ENCODE measurements at places on chromosomes 13 and 19. TPM values are rescaled to one million over a fixed set of nuclear protein-coding genes. Genes with fewer than 3 reads are reported as not detected.
A peak's percentile ranks its signal among the peaks of the same experiment; 100 is the strongest.

The CEACAM20 gene
- total RNA-seq = not detected

The KASH5 gene
- total RNA-seq = 0.20 TPM

The LSR gene
- total RNA-seq = 83.3 TPM

The FREM2 gene
- total RNA-seq = 0.02 TPM

The ERCC1 gene
- total RNA-seq = 75.5 TPM

The NCR1 gene
- 1.5 TPM for total RNA-seq

The FCHO1 gene
- total RNA-seq = 58.9 TPM

The ZNF470 gene
- not detected for total RNA-seq

The DPY19L3 gene
- 35.2 TPM for total RNA-seq

The NANOS3 gene
- total RNA-seq = not detected

DNA sequence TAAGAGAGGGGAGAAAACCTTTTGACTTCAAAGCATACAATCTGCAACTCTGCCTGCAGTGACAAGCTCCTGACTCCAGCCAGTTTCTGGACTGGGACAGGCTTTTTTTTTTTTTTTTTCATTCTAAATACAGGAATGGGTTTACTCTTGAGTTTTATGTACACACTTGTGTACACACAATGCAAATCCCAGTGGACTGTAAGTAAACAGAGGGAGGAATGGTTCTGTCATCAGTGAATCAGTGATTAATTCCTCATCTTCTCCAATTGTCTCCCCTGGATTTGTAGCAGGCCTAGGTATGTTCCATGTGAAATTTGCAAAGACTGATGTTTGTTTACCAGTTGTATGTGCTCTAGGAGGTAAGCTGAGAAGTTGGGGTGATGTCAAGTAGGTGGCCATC is 184.8 kb downstream of the SHISA2 start:
- H3K27ac ChIP-seq = no peak overlapping the region
- H3K4me1 ChIP-seq = no peaks in the 10 kb centered on the region
- no peaks in the 10 kb centered on the region for H3K36me3 ChIP-seq
- no peak for DNase-seq

- H3K36me3 ChIP-seq = no peaks in the 10 kb centered on the region
- peaks cover 28% of the 10 kb centered on the region for H3K4me1 ChIP-seq
- H3K4me3 ChIP-seq = no peak overlapping the region
- no peak overlapping the region for H3K27ac ChIP-seq
Measured at GRCh38 chr19:13899912-13900584, 5.9 kb downstream of the BRME1 start.

- no peaks in the 10 kb centered on the region for H3K36me3 ChIP-seq
- H3K27ac ChIP-seq = no peak overlapping the region
- DNase-seq = no peak
- no peaks in the 10 kb centered on the region for H3K27me3 ChIP-seq
- H3K4me3 ChIP-seq = no peak overlapping the region
Measured at GRCh38 chr13:65642996-65643395, 1587.1 kb downstream of the PCDH9 start.

DNA sequence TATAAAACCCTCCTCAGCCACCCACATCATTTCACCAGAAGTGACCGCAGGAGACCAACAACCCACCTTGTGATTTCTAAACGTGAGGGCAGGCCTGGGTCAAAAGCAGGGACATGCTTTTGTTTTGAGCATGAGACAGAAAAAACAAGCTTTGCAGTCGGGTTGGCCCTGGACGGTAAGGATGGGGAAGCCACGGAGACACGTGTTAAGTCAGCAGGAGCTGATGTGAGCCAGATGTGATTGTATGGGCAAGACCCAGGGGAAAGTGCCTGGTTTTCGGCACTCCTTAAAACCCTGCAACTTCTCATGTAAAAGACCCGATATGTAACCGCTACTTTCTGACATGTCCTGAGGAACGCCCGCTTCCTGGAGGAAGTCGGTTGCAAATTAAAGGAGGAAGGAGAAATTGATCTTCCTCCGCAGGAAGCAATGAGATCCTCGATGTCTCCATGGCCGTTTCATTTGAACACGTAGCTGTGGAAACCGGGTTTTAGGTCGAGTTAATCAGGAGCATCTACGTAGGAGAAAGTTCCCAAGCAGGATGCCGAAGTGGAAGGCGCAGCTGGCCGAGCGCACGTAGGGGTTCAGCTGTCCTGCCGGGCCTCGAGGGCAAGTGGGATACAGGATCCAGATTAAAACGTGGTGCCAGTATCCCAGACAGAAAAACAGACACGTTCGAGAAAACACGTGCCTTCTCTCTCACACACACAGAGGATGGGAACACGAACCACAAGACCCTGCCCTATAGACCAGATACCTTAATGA is 40.5 kb upstream of the POMP start:
- H3K4me1 ChIP-seq = no peaks in the 10 kb centered on the region
- H3K36me3 ChIP-seq = no peaks in the 10 kb centered on the region
- no peak overlapping the region for H3K27ac ChIP-seq
- no peaks in the 10 kb centered on the region for H3K27me3 ChIP-seq
- no peak for DNase-seq

DNA sequence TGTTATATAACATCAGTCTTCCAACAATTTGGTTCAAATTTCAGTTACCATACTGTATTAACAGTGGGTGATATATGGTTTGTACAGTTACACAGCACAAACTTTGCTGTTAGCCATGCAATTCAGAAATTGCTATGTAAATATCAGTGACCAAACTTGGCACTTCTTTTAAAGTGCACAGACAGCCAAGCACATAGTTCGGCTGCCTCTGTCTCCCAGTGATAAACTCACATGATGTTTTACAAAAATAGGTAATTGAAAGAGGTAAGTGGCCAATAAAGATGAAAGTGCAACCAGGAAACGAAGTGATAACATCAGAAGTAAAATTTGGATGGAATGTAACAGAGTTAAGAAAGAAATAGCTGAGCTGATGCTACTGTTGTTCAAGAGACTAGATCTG is 143.9 kb downstream of the PCDH9 start:
- H3K4me1 ChIP-seq = no peaks in the 10 kb centered on the region
- DNase-seq = no peak
- no peak overlapping the region for H3K4me3 ChIP-seq
- H3K27ac ChIP-seq = no peak overlapping the region
- no peaks in the 10 kb centered on the region for H3K36me3 ChIP-seq
- no peaks in the 10 kb centered on the region for H3K27me3 ChIP-seq

DNA sequence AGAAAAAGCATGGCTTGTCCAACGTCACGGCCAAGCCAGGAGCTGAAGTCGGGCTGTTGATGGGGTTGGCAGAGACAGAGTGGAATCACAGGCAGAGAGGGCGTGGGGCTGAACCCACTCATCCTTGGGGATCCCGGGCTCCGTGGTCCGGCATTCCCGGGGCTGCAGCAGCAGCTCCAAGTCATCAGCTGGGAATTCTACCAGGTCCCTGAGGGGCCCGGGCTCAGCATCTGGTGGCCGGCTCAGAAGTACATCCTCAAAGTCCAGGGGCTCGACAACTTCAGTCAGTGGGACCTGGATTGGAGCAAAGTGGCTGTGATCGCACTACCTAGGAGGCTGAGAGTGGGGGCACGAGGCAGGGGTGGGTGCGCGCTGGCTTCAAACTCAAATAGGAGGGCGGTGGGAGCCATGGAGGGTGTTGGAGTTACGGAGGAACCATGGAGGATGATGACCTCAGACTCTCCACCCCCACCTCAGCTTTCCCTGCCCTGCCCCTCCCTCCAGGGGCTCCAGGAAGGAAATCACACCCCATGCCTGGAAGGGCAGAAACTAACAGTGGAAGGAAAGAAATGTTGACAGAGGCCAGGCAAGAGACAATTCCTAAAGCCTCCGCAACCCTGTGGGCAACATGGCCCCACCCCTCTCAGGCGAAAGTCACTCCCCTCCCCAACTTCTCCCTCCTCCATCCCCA is 9.5 kb downstream of the DOCK6 start:
- H3K4me1 ChIP-seq = peaks cover 3% of the 10 kb centered on the region
- no peaks in the 10 kb centered on the region for H3K27me3 ChIP-seq
- no peak overlapping the region for H3K4me3 ChIP-seq
- no peak overlapping the region for H3K27ac ChIP-seq

DNA sequence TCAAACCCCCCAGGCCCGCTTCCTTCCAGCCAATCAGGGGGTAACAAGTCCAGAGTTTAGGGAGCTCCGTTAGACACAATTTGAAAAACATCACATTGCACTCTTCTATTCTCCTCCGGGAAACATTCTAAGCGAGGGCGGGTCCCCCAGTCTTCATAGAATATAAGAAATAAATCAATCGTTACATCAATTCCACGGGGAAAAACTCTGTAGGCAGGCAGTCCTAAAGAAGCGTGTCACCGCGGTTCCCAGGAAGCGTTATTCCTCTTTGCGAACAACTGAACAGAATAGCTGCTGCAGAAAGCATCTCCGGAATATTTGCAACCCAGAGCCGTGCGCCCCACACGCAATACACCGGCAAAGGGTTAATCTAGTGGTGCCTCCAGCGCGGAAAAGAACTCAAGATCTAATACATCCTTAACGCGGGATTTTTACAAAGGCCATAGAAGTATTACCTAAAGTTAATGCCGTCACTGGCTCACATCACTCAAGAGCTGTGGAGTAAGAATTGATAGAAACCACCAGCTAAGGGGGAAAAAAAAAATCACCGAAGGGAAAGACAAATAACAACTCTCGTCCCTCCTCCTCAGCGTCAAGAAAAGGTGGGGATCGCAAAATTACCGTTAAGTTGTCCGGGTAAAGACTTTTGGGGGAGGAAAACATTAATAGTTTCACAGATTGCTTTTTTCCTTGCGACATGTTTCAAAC is 65.1 kb downstream of the KCNRG start:
- H3K36me3 ChIP-seq = peaks cover 5% of the 10 kb centered on the region
- no peaks in the 10 kb centered on the region for H3K27me3 ChIP-seq
- peak overlapping the region; percentile 98 for H3K27ac ChIP-seq
- peak; percentile 5 for DNase-seq

GRCh38 chr13:86729206-86729605 is 930.0 kb upstream of the SLITRK6 start:
- DNase-seq = no peak
- H3K36me3 ChIP-seq = no peaks in the 10 kb centered on the region
- H3K27ac ChIP-seq = no peak overlapping the region
- no peaks in the 10 kb centered on the region for H3K4me1 ChIP-seq

DNA sequence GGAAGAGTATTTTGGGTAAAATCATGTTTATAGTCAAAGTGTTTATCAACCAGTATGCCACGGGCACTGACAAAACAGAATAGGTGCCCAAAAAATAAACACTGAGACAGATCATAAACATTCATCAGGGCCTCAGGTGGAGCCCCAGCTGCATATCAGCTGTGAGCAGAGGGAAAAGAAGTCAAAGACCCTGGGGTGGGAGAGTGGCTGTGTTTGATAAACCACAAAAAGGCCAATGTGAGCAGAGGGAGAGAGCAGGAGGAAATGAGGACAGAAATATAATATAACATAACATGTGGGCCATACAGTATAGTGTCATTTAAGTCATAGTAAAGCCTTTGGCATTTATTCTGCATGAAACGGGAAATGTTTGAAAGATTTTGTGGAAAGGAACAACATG is 10.0 kb upstream of the EPSTI1 start:
- H3K4me1 ChIP-seq = no peaks in the 10 kb centered on the region
- H3K27me3 ChIP-seq = no peaks in the 10 kb centered on the region
- no peak overlapping the region for H3K4me3 ChIP-seq
- no peaks in the 10 kb centered on the region for H3K36me3 ChIP-seq
- DNase-seq = no peak

- no peaks in the 10 kb centered on the region for H3K4me1 ChIP-seq
- no peak for DNase-seq
- H3K27me3 ChIP-seq = no peaks in the 10 kb centered on the region
- H3K4me3 ChIP-seq = peak overlapping the region; percentile 61
- H3K36me3 ChIP-seq = peaks cover 7% of the 10 kb centered on the region
Measured at GRCh38 chr19:37466277-37466797, 907 bp downstream of the ZNF569 start.
